ENCODE measurements at places on chromosomes 16 and 17.

- DNase-seq = no peak
Observed at GRCh38 chr17:74002241-74002640, 201.2 kb upstream of the RPL38 start.

- DNase-seq = no peak
Observed at GRCh38 chr17:47888293-47888692, 7.7 kb upstream of the SP2 start.

GRCh38 chr16:56657555-56658326 lies at the start of gene MT1F:
MT1F (plus strand) TSS chr16:56657959; CDS start chr16:56658059, 100 bp downstream.
- DNase-seq = peak; percentile 92

- DNase-seq = no peak
Observed at GRCh38 chr17:83146347-83146746, 66.9 kb downstream of the METRNL start.

GRCh38 chr17:83195330-83196023 lies 116.1 kb downstream of the METRNL start:
- DNase-seq = no peak

GRCh38 chr17:74123350-74123749 lies 80.1 kb upstream of the RPL38 start:
- no peak for DNase-seq

GRCh38 chr17:11578998-11579397 lies 19.3 kb upstream of the DNAH9 start:
- peak; percentile 18 for DNase-seq

GRCh38 chr17:46023783-46024388 lies 24.8 kb downstream of the STH start:
- DNase-seq = no peak

- DNase-seq = no peak
Observed at GRCh38 chr16:1288813-1289476, 20.5 kb upstream of the UBE2I start.

DNA sequence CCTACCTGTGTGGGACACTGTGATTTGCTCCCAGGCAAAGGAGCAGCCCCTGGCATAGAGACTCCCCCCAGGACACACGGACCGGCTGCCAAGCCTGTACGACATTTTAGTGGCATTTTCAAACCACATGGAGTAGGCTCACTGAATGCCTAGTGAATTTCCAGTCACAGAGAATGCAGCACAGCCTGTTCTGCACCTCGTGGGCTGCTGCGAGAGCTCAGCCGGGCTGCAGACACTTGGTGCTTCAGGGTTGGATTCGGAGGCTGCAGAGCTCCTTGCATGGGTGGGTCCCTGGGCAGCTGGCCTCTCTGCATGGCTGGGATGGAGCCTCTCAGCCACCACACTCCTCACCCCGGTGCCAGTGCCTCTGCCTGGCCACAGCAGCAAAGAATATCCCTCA lies 51.2 kb upstream of the HNF1B start:
- no peak for DNase-seq

GRCh38 chr17:82435601-82436583 lies 14.7 kb downstream of the CYBC1 start:
- DNase-seq = no peak
